Adrenal gland (tissue), 19 donors: ENCODE measurements at places on chromosomes 2 and 18.

GRCh38 chr2:215691346-215691745 lies 255.5 kb upstream of the FN1 start:
- H3K4me1 ChIP-seq, result peaks cover 23% of the 10 kb centered on the region
- no peak overlapping the region for H3K4me3 ChIP-seq
- H3K36me3 ChIP-seq, result no peaks in the 10 kb centered on the region
- no peaks in the 10 kb centered on the region for H3K27me3 ChIP-seq
- H3K27ac ChIP-seq, result no peak overlapping the region

DNA sequence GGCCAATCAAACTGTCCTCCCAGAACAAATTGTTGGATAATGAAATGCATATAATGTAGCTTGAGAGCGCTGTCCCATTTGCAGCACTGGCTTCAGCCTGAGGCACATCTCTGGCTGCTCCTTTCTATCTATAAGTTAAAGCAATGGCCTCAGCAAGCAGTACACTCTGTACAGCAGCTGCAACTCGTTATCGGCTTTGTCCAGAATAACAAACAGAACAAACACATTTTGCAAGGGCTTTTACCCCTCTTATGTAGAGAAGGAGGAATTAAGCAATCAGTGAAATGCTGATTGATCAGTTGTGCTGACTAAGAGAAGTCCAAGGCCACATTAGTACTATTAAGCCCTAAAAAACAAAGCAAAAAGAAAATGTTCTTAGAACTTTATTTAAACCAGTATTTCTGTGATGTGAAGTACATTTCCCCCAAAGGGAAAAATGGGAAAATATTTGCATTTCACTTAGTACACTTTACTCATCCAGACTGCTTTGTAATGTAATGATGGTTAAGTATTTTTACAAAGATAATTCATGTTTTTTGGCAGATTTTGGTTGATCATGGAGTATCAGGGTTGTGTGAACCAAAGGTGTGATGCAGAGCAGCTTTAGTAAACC lies 15.0 kb upstream of the CPS1 start:
- DNase-seq, result peak; percentile 5
- no peaks in the 10 kb centered on the region for H3K4me1 ChIP-seq

- DNase-seq, result no peak
- H3K27ac ChIP-seq, result no peak overlapping the region
- no peaks in the 10 kb centered on the region for H3K4me1 ChIP-seq
- H3K27me3 ChIP-seq, result no peaks in the 10 kb centered on the region
- no peaks in the 10 kb centered on the region for H3K36me3 ChIP-seq
Observed at GRCh38 chr2:96985181-96985945, 1.0 kb downstream of the FAM178B start.

GRCh38 chr2:52658598-52658997 lies 1109.0 kb upstream of the CHAC2 start:
- H3K36me3 ChIP-seq, result no peaks in the 10 kb centered on the region
- no peak for DNase-seq
- no peaks in the 10 kb centered on the region for H3K27me3 ChIP-seq
- no peak overlapping the region for H3K27ac ChIP-seq
- H3K4me1 ChIP-seq, result no peaks in the 10 kb centered on the region

GRCh38 chr2:30310955-30311354 lies 79.6 kb downstream of the LBH start:
- H3K36me3 ChIP-seq, result no peaks in the 10 kb centered on the region
- H3K4me3 ChIP-seq, result no peak overlapping the region
- H3K27me3 ChIP-seq, result no peaks in the 10 kb centered on the region
- H3K27ac ChIP-seq, result no peak overlapping the region
- H3K4me1 ChIP-seq, result no peaks in the 10 kb centered on the region
- DNase-seq, result no peak

- no peak overlapping the region for H3K27ac ChIP-seq
- H3K27me3 ChIP-seq, result no peaks in the 10 kb centered on the region
- H3K4me3 ChIP-seq, result no peak overlapping the region
- DNase-seq, result no peak
Observed at GRCh38 chr2:134549104-134549503, 169.7 kb downstream of the TMEM163 start.

DNA sequence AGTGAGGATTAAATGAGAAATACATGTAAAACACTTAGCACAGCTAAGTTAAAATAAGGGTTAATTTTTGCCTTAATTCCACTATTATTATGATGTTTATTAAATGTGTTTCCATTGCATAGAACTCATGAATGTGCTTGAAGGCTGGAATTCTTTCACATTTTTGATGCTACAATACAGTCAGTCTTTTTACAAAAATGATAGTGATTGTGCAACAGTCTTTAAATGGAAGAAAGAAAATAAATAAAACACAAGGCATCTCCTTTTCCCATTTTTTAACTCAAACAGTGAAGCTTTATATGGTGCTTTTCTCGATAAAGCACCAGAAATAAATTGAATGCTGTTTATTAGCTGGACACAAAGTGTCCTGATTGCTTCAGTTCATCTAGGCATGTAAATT lies 123.9 kb downstream of the MAP2 start:
- no peaks in the 10 kb centered on the region for H3K27me3 ChIP-seq
- H3K4me3 ChIP-seq, result no peak overlapping the region
- no peaks in the 10 kb centered on the region for H3K4me1 ChIP-seq
- DNase-seq, result no peak
- H3K36me3 ChIP-seq, result no peaks in the 10 kb centered on the region
- H3K27ac ChIP-seq, result no peak overlapping the region

GRCh38 chr2:138727956-138728355 lies 52.2 kb downstream of the NXPH2 start:
- no peak overlapping the region for H3K27ac ChIP-seq
- DNase-seq, result no peak
- H3K4me3 ChIP-seq, result no peak overlapping the region

DNA sequence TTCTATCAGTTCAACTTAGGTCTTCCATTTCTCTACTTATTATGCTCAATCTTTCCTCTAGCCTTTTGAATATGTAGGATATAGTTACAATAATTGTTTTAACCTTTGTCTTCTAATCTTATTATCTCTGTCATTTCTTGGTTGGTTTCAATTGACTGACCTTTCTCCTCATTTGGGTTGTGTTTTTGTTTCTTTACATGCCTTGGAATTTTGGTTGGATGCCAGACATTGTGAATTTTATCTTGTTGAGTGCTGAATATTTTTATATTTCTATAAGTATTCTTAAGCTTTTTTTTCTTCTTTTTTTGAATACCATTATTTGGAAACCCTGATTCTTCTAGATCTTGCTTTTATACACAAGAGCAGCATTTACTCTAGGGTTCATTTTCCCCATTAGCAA lies 30.7 kb upstream of the TMEM247 start:
- no peak overlapping the region for H3K27ac ChIP-seq
- H3K27me3 ChIP-seq, result no peaks in the 10 kb centered on the region
- no peak for DNase-seq
- H3K36me3 ChIP-seq, result no peaks in the 10 kb centered on the region

GRCh38 chr2:67006373-67006960 lies 390.7 kb upstream of the ETAA1 start:
- H3K36me3 ChIP-seq, result no peaks in the 10 kb centered on the region
- no peak overlapping the region for H3K4me3 ChIP-seq
- no peaks in the 10 kb centered on the region for H3K4me1 ChIP-seq

DNA sequence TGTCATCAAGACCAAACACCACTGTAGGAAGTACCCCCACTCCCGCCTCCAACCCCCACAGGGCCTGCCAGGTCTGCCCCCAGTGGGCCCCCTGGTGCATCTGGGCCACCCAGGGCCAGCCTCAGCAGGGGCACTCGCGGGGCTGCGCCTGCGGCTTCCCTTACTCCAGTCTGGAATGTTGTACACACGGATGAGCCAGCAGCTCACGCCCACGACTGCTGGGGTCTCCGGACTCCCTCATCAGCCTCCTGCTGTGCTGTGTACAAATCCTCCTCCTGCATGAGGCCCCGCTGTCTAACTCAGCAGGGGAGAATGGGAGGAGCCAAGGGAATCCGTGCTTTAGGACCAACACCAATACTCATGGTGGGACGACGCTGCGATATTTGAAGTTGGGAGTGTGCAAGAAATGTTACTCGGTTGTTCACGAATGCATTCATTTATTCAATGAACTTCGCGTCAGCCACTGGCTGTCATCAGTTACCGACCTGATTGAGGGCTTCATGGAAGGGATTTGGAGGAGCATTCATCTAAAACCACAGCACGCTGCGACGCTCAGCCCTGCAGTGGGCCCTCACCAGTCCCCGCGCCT lies 654 bp upstream of the ASB1 start:
- H3K27me3 ChIP-seq, result no peaks in the 10 kb centered on the region
- H3K36me3 ChIP-seq, result no peaks in the 10 kb centered on the region
- no peak for DNase-seq
- peak overlapping the region; percentile 63 for H3K4me3 ChIP-seq

DNA sequence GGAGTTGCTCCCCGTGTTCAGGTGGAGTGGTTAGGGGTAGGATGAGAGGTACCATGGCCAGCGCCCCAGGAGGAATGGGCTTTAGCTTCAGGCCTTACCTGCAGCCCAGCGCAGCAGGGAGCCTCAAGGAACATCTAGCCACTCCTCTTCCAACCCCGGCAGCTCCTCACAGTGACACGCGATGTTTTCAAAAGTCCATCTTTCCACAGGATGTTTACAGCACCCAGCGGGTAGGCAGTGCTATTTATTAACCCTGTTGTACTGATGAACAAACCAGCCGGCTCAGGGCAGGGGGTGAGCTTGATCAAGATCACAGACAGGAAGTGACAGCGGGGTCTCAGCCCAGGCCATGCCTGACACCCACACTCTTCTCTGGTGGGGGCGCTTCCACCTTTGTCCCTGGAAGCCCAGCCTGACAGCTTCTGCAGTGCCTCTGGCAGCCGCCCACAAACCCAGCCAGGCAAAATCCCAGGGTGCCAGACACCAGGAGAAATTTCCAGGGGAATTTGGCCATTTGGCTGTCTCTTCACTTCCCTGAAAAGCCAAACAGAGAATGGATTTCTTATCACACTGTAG lies 18.4 kb upstream of the PRLH start:
- H3K36me3 ChIP-seq, result no peaks in the 10 kb centered on the region
- DNase-seq, result no peak
- no peaks in the 10 kb centered on the region for H3K4me1 ChIP-seq
- no peak overlapping the region for H3K27ac ChIP-seq
- no peaks in the 10 kb centered on the region for H3K27me3 ChIP-seq

DNA sequence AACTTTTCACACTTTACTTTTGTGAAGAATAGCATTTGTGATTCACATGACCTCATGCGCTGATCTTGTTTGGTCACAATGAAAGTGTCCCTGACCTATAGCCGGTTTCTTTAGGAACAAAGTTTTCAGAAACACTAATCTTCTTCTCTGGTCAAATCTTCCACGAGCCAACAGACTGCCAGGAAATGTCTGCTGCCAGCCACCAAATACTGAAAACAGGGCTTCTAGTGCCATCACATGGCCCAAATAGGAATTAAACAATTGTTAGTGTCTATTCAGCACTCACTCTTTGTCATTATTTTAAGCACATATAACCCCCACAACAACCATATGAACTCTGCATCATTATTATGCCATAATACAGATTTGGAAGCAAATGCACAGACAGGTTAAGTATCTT lies 286.5 kb upstream of the SYT4 start:
- H3K4me3 ChIP-seq, result no peak overlapping the region
- H3K27me3 ChIP-seq, result peaks cover 6% of the 10 kb centered on the region
- H3K27ac ChIP-seq, result no peak overlapping the region
- peak; percentile 44 for DNase-seq
- H3K4me1 ChIP-seq, result no peaks in the 10 kb centered on the region
- H3K36me3 ChIP-seq, result no peaks in the 10 kb centered on the region

GRCh38 chr2:147525819-147526489 lies 318.9 kb upstream of the ACVR2A start:
- H3K27ac ChIP-seq, result no peak overlapping the region
- peaks cover 3% of the 10 kb centered on the region for H3K27me3 ChIP-seq
- H3K4me3 ChIP-seq, result no peak overlapping the region
- H3K4me1 ChIP-seq, result no peaks in the 10 kb centered on the region
- DNase-seq, result no peak

- no peak overlapping the region for H3K4me3 ChIP-seq
- H3K27me3 ChIP-seq, result no peaks in the 10 kb centered on the region
- H3K36me3 ChIP-seq, result no peaks in the 10 kb centered on the region
- no peak for DNase-seq
- H3K27ac ChIP-seq, result no peak overlapping the region
Observed at GRCh38 chr2:140465301-140465700, 1665.5 kb downstream of the LRP1B start.

DNA sequence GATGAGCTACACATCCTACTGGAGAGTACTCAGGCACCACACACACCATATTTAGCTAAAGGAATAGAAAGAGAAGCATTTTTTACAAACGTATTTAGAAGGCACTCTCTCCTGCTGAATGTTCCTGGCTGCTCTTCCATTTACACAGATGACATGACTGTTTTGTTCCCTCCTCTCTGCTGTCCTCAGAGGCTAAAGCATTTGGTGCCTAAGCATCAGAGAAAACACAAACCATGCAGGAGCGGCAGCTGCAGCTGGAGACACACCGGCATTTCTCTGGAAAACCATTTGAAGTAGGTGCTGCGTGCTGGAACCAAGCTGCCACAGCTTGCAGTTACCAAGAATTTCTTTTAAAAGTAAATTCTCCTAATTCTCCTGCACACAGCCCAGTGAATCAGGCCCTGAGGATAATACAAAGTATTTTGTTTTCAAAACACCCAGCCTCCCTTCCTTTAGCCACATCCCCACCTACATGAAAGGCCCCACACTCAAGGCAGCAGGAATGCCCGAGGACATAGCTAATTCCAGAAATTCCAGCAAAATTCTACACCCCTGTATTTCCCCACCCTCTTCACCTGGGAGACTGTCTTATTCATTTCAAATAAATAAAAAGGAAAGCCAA lies 488.9 kb upstream of the SOX11 start:
- no peaks in the 10 kb centered on the region for H3K4me1 ChIP-seq
- H3K27me3 ChIP-seq, result no peaks in the 10 kb centered on the region
- no peak overlapping the region for H3K4me3 ChIP-seq

DNA sequence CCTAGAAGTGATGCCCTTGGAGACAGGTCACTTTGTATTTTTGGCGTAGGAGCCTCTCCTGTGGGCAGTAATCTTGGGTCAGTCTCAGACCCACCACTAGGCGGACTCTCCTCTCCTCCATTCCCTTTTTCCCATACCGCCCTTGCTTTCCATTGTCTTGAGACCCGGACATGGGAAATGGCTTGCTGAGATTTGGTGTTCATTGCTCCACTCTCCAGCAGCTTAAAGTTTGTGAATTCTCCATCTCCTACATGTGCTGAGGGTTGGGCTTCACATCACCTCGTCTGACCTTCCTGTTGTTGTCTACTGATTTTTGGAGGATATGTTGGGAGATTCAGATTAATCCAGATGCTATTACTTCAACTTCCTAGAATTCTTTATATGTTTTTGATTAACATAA lies 159.2 kb upstream of the RAB12 start:
- no peaks in the 10 kb centered on the region for H3K36me3 ChIP-seq
- no peak for DNase-seq
- no peak overlapping the region for H3K4me3 ChIP-seq

- no peaks in the 10 kb centered on the region for H3K27me3 ChIP-seq
- no peak overlapping the region for H3K4me3 ChIP-seq
- H3K27ac ChIP-seq, result no peak overlapping the region
- H3K4me1 ChIP-seq, result no peaks in the 10 kb centered on the region
- DNase-seq, result no peak
Observed at GRCh38 chr2:5074733-5075132, 617.5 kb upstream of the SOX11 start.
